ENCODE measurements at places on chromosomes 6 and 20.

DNA sequence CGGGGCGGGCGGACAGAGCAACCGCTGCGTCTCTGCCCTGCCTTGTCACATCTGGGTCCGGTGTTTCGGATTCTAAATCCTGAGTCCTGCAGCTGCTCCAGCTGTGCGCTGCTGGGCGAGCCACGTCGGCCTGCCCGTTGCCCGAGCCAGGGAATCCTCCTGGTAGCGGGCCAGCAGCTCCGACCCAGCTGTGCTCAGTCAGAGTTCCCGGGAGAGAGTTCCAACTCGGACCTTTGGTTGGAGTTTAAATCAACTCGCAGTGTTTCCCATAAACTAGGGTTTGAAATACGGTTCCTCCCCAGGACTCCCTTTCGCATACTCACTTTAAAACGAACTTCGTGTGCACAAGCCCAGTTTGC, 315 bp upstream of the PDE10A start:
- no peak overlapping the region for H3K27ac ChIP-seq
- H3K4me3 ChIP-seq, result no peak overlapping the region
- H3K36me3 ChIP-seq, result no peaks in the 10 kb centered on the region

GRCh38 chr6:36962874-36963273, 8.3 kb downstream of the PI16 start:
- H3K36me3 ChIP-seq, result peaks cover 8% of the 10 kb centered on the region
- H3K27ac ChIP-seq, result no peak overlapping the region
- H3K4me1 ChIP-seq, result peaks cover 59% of the 10 kb centered on the region
- no peak for DNase-seq
- peaks cover 13% of the 10 kb centered on the region for H3K27me3 ChIP-seq

DNA sequence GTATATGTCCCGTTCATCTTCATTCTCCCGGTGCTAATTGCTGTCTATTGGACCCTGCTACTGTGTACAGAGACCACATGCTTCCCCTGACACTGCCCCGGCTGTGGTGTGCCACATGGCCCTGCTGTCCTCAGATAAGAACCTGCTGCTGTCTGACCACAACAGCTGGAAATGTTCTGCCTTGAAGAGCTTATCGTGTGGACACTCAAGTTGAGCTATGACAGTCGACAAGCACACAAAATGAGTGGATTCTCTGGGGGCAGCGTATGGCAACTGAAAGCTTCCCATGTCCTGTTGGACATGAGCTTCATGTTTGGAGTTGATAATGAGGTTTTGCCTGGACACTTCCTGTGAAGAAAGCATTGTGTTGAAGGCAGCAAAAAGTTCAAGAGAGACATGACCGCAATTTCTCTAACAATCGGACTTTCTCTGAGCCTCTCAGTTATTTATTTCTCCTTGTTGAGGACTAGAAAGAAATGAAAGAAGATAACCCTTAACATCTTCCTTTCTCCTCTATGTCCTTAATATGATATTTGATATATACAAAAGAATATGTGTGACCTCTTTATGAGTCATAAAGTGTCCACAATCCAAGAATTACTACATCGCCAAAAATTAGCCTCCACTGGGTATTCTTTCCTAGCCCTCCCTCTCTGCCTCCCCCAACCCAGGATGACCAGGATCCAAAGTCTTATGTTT, 187.1 kb upstream of the TCF21 start:
- H3K36me3 ChIP-seq, result no peaks in the 10 kb centered on the region
- DNase-seq, result peak; percentile 97
- H3K4me1 ChIP-seq, result peaks cover 29% of the 10 kb centered on the region
- peak overlapping the region; percentile 85 for H3K27ac ChIP-seq
- no peaks in the 10 kb centered on the region for H3K27me3 ChIP-seq

GRCh38 chr6:41051873-41052272, 1.1 kb upstream of the APOBEC2 start:
- peaks cover 12% of the 10 kb centered on the region for H3K4me1 ChIP-seq
- DNase-seq, result no peak

DNA sequence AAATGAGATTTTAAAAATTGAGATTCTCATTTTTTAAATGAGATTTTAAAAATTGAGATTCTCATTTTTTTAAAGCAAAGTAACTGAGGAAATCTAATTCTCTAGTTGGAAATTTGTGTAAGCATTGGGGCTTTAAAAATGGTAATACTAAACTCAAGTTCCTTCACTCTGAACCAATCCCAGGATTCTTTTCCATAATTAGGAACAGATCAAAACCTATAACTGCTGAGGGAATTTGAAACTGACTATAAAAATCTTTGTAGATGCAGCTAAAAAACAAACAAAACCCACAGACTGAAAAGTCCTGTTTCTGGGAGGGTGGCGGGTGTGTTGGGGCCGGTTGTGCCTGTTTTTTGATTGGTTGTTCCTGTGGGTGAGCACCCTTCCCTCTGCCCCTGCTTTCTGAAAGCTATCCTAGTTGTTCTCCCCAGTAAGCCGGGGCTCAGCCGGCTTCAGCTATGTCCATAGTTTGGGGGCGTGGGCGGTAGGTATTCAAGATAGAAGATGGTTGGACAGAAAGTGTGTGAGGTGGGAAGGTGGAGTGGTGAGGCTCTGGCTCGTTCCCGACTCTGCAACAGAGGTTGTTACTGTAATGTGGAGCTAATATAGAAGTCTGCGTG, 49.3 kb downstream of the GFRA4 start:
- no peak overlapping the region for H3K4me3 ChIP-seq
- H3K27ac ChIP-seq, result no peak overlapping the region
- no peaks in the 10 kb centered on the region for H3K4me1 ChIP-seq

GRCh38 chr6:47200536-47201334, 109.0 kb downstream of the TNFRSF21 start:
- no peak for DNase-seq
- H3K36me3 ChIP-seq, result no peaks in the 10 kb centered on the region
- H3K27me3 ChIP-seq, result no peaks in the 10 kb centered on the region

- no peaks in the 10 kb centered on the region for H3K36me3 ChIP-seq
- H3K27ac ChIP-seq, result no peak overlapping the region
- H3K4me3 ChIP-seq, result no peak overlapping the region
- no peak for DNase-seq
- H3K4me1 ChIP-seq, result no peaks in the 10 kb centered on the region
- peaks cover 74% of the 10 kb centered on the region for H3K27me3 ChIP-seq
Observed at GRCh38 chr20:57265336-57265996, 975 bp downstream of the BMP7 start.

DNA sequence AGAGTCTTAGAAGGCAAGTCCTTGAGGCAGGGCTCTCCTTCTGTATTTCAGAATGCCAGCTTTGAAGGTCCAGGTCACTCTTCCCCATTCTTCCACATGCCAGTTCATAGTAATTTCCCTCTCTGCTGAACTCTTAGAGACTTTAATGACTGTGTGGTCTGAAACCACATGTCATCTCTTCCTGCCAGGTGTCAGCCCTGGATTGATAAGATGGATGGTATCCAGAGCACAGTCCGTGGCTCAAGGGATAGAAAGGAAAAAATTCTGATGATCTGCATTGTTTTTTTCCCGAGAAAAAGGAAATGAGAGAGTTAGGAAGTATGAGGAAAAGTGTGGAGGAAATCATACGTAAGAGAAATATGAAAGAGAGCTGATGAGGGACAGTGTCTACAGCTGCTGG, 250.9 kb downstream of the TPBG start:
- H3K4me3 ChIP-seq, result no peak overlapping the region
- H3K27me3 ChIP-seq, result no peaks in the 10 kb centered on the region
- no peak overlapping the region for H3K27ac ChIP-seq
- peak; percentile 2 for DNase-seq
- H3K36me3 ChIP-seq, result no peaks in the 10 kb centered on the region
- H3K4me1 ChIP-seq, result no peaks in the 10 kb centered on the region

DNA sequence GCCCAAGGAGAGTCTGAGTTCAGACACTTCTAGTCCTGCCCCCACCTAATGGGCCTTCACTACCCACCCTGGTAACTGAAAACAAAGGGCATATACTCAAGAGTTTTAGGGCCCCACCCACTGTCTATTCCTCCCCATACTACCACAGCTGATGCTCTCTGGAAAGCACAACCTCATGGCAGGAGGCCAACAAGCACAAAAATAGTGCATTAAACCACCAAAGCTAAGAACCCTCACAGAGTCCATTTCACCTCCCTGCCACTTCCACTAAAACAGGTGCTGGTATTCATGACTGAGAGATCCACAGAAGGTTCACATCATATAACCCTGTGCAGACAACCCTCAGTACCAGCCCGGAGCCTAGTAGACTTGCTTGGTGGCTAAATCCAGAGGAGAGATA, 132.1 kb upstream of the ADGRB3 start:
- no peak for DNase-seq
- no peak overlapping the region for H3K4me3 ChIP-seq
- H3K36me3 ChIP-seq, result no peaks in the 10 kb centered on the region
- H3K27me3 ChIP-seq, result no peaks in the 10 kb centered on the region

GRCh38 chr20:35611482-35611881, 4.1 kb upstream of the SPAG4 start:
- H3K4me1 ChIP-seq, result peaks cover 15% of the 10 kb centered on the region
- H3K27me3 ChIP-seq, result no peaks in the 10 kb centered on the region
- no peaks in the 10 kb centered on the region for H3K36me3 ChIP-seq
- no peak for DNase-seq

DNA sequence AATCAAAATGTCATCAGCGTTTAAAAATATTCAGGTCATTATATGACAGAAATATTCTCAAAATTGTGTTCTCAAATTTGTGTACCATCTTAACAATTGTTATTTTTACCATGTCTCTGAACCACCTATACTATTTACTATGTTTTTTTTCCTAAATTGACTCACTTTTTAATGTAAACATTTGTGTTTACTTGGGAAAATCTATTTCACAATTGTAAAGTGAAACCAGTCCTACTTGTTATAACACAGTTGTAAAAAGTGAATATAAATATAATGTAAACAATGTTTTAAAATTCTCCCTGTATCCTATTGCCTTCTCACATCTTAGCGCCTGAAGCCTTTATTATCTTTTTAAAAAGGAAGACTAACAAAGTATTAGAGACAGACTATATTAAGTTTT, 83.5 kb downstream of the ADGRG6 start:
- no peaks in the 10 kb centered on the region for H3K27me3 ChIP-seq
- H3K4me1 ChIP-seq, result no peaks in the 10 kb centered on the region

- no peak for DNase-seq
- H3K36me3 ChIP-seq, result no peaks in the 10 kb centered on the region
- H3K4me3 ChIP-seq, result no peak overlapping the region
Observed at GRCh38 chr6:121944354-121944753, 455.1 kb upstream of the HSF2 start.

GRCh38 chr6:14791526-14791925, 454.3 kb upstream of the JARID2 start:
- DNase-seq, result no peak
- no peak overlapping the region for H3K4me3 ChIP-seq
- H3K27ac ChIP-seq, result no peak overlapping the region
- H3K27me3 ChIP-seq, result no peaks in the 10 kb centered on the region

DNA sequence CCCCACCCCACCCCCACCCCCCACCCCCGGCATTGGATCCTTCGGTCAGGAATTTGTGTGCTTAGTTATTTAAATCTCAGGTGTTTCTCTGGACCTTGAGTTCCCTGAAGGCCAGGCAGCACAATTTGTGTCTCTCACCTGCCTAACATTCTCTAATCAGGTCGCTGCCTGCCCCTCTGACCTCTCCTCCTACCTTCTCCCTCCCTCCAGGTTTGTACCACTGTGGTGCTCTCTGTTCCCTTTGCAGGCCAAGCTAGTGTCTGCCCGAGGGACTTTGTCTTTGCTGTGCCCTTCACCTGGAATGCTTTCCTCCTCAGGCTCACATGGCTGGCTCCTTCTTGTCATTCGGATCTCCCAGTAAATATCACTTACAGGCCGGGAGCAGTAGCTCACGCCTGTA, 131.4 kb upstream of the SLC2A12 start:
- H3K4me1 ChIP-seq, result no peaks in the 10 kb centered on the region
- no peak for DNase-seq
- no peaks in the 10 kb centered on the region for H3K36me3 ChIP-seq
- no peaks in the 10 kb centered on the region for H3K27me3 ChIP-seq

DNA sequence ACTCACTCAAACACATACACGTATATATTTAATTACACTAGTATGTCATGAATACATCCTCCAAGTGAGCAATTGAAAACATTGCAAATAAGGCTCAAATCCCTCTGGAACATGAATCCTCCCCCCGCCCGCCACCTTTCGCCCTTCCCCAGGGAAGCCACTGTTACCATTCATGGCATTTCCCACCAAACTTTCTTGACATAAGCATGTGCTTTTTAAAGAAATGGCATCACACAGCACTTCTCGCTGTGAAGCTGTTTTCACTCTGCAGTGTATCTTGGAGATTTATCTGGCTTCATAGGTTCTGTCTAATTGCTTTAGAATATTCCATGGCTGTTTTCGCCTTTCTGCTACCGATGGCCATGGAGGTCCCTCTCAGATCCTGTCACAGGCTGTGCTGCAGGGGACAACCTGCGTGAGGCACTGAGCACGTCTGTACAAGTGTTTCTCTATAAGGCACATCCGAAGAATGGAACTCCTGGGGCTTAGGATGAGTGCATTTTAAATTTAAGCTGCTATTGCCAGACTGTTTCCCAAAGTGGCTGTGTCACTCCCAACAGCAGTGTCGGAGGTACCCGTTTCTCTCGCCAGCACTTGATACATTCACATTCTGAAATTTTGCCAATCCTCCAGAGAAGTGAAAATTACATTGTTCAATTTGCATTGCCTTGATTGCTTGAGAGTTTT, 22.2 kb upstream of the PHACTR3 start:
- peaks cover 1% of the 10 kb centered on the region for H3K4me1 ChIP-seq
- no peak overlapping the region for H3K4me3 ChIP-seq
- H3K36me3 ChIP-seq, result no peaks in the 10 kb centered on the region
- no peak for DNase-seq
- H3K27ac ChIP-seq, result no peak overlapping the region

DNA sequence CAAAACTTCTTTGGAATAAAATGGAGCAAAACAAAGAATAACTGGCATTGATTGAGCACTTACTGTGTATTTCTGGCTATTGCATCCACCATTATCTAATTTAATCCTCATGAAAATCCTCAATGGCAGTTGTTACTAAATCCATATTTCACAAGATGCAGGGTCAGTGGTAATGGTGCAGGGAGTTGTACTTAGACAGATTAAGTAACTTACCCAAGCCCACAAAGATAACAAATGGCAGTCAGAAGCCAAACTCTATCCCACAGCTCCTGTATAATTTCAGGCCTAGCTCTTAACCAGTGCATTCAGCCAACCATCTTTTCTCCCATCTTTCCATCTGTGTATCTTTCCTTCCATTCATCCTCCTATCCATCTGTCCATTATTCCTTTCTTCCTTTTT, 29.3 kb upstream of the SSTR4 start:
- no peak for DNase-seq
- no peak overlapping the region for H3K4me3 ChIP-seq
- no peak overlapping the region for H3K27ac ChIP-seq

- no peak overlapping the region for H3K27ac ChIP-seq
- H3K4me1 ChIP-seq, result peaks cover 85% of the 10 kb centered on the region
- no peak overlapping the region for H3K4me3 ChIP-seq
- H3K27me3 ChIP-seq, result peaks cover 36% of the 10 kb centered on the region
- DNase-seq, result peak; percentile 51
- H3K36me3 ChIP-seq, result no peaks in the 10 kb centered on the region
Observed at GRCh38 chr20:62480318-62480717, 4.5 kb upstream of the GATA5 start.

Measured in K562 (cell line).